ENCODE measurements at places on chromosomes 5 and 9.

DNA sequence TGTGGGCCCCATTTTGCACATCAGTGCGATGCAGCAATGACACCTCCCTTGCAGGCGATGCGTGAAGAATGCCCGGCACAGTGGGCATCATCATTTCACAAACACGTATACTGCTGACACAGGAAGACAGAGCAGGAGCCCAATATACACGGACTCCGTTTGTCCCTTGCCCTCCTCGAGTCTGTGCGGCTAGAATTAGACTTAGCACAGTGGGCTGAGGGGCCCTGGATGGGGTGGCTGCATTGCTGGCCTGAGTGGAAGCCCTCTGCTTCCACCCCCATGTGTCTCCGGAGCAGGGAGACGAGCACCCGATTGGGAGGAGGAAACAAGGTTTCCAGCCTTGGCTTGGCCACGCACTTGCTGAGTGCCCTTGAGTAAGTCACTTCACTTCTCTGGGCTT, 40.8 kb downstream of the GSN start:
- no peak for DNase-seq

DNA sequence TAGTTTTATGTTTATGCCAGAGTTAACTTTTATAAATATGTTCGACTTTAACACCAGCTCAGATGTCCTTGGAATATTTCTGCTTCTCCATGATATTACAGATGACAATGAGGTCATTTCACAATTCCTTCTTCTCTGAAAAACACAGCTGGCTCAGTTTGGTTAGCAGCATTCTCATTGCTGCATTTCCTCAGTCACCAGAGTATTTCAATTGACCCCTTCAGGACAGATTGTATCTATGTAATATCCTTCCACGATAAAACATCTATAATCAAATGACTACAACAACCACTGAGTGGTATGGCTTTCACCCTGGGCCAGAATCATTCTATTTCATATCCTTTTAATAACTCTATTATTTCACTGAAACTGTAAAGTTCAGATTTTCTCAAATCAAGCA, 148.7 kb downstream of the OXCT1 start:
- DNase-seq: no peak

GRCh38 chr5:100505984-100506670, 29.0 kb upstream of the FAM174A start:
- DNase-seq: no peak

- no peak for DNase-seq
These were observed 86.5 kb downstream of the MTRR start for GRCh38 chr5:7955476-7955875.

Measured in breast epithelium (tissue), 4 donors.